CD4-positive, alpha-beta T cell treated with Interleukin-4 for 1 hour (primary cell): ENCODE measurements at places on chromosomes 3 and 15.

GRCh38 chr3:9238276-9238675 lies 11.2 kb downstream of the SRGAP3 start:
- no peak for DNase-seq

GRCh38 chr15:93997071-93997658 lies 234.2 kb upstream of the MCTP2 start:
- no peak for DNase-seq

- DNase-seq = peak; percentile 14
These were observed 8.8 kb downstream of the ADPRH start for GRCh38 chr3:119588112-119588511.

DNA sequence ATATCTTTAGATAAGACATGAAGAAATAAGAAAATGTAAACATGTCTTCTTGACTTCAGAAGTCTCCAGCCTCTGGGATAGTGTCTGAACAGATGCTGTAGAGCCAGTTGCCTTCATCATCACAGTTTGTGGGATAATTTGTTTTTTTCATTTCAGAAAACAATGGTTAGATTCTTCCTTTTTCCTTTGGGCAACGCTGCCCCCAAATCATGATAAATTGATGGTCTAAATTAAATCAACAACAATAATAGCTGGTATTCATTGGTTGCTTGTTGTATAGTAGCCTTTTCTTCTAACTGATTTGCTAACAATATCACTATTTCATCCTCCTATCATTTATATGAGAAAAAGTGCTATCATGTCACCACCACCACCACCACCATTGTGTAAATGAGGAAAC lies 12.6 kb upstream of the SHQ1 start:
- no peak for DNase-seq

GRCh38 chr15:36622197-36622795 lies 42.9 kb downstream of the CDIN1 start:
- DNase-seq = no peak

GRCh38 chr3:124597273-124597672 lies 133.0 kb upstream of the UMPS start:
- DNase-seq = no peak

GRCh38 chr3:175266478-175266877 lies 407.3 kb downstream of the NAALADL2 start:
- no peak for DNase-seq

DNA sequence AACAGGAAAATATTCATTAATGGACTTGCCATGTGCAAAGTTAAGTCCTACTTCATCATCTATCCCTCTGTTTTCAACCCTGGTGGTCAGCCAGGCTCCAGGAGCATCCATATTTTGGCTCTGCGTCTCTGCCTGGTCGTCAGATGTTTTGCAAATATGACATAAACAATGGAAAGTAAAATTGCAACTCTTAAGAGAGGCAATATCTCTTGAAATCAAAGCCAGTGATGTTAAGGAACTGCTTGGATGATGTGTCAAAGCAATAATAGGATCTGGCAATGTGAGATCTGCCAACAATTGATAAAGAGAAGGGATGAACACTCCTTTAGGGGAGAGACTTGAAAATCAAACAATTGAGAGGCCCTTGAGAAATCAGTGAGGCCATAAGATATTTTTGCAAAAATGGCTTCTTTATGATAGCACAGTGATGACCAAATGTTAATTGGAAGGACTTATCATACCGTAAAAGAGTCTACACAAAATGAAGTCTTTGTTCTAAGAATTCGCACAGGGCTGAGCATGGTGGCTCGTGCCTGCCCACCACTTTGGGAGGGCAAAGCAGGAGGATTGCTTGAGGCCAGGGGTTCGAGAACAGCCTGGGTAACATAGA lies 6.5 kb downstream of the ABHD6 start:
- DNase-seq = no peak

GRCh38 chr3:117350371-117350770 lies 640.8 kb downstream of the TUSC7 start:
- DNase-seq = no peak

DNA sequence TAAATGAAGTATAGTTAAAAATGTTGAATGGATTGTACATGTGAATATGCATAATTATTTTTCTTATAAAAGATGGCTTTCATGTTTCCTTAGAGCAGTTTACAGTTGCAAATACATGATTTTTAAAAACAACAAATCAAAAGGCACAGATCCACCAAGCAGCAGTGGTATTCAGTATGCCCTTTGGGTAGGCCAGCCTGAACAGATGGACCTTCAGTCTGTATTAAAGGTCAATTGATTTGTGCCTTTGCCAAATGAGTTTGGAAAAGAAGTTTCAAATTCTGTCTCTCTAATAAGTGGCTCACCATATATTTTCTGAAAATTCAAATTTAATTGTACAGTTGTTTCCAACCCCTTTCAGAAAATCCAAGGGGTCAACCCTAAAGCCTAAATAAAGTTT lies 477.1 kb downstream of the NSUN3 start:
- DNase-seq = no peak
